GM12864 (cell line): ENCODE measurements at places on chromosomes 1 and 21.

DNA sequence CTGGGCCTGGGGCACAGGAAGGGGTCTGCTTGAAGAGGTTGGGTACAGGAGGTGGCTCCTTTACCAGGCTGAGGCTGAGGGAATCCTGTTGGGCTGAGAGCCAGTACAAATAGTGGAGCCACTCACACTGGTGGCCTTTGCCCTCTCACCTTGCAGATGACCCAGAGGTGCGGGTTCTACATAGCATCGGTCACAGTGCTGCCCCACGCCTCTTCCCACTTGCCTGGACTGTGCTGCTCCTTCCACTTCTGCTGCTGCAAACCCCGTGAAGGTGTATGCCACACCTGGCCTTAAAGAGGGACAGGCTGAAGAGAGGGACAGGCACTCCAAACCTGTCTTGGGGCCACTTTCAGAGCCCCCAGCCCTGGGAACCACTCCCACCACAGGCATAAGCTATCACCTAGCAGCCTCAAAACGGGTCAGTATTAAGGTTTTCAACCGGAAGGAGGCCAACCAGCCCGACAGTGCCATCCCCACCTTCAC, 1.8 kb upstream of the SLC50A1 start:
- DNase-seq: no peak

GRCh38 chr1:173097001-173097400, 46.3 kb upstream of the TNFSF18 start:
- DNase-seq: no peak

GRCh38 chr1:3989465-3989864, 89.4 kb upstream of the C1orf174 start:
- DNase-seq: no peak

GRCh38 chr1:3646596-3646995, 3.3 kb downstream of the WRAP73 start:
- no peak for DNase-seq

GRCh38 chr1:115425442-115425841, 87.4 kb upstream of the NGF start:
- DNase-seq: no peak

DNA sequence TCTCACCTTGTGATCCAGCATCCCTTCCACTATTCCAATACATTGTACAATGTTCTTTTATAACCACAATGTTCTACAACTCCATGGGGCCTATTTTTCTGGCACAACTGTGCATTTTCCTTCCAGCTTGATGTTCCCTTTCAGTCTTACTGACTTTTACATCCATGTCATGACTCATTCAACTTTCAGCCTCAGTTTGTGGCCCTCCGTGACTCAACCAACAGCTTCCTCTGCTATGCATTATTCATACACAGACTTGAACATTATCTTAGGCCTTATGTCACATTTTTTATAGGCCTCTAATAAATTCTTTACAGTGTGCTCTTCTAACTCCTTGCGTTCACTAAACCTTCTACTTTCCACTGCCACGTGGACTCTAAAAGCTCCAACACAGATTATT, 119.4 kb upstream of the PRMT6 start:
- DNase-seq: no peak

GRCh38 chr1:66437136-66437401, 96.9 kb upstream of the SGIP1 start:
- DNase-seq: no peak

GRCh38 chr1:70355920-70356319, 1.4 kb upstream of the ANKRD13C start:
- no peak for DNase-seq

GRCh38 chr1:226365831-226366231, 42.1 kb downstream of the PARP1 start:
- DNase-seq: no peak

GRCh38 chr1:29749024-29749945, 513.0 kb downstream of the PTPRU start:
- DNase-seq: no peak

DNA sequence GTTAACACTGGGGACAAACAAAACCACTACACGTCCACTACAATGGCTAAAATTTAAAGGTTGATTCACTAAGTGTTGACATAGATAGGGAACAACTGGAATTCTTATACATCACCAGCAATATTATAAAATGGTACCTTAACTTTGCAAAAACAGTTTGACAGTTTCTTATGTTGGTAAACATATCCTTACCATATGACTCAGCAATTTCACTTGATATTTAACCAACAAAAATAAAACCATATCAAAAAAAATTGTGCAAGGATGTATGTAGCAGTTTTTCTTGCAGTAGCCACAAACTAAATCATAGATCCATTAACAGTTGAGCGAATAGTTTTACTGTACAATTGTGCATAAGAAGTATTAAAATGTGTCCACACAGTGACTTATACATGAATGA, 5.3 kb upstream of the HSPA13 start:
- DNase-seq: no peak
